ENCODE measurements at places on chromosomes 16 and 17.

DNA sequence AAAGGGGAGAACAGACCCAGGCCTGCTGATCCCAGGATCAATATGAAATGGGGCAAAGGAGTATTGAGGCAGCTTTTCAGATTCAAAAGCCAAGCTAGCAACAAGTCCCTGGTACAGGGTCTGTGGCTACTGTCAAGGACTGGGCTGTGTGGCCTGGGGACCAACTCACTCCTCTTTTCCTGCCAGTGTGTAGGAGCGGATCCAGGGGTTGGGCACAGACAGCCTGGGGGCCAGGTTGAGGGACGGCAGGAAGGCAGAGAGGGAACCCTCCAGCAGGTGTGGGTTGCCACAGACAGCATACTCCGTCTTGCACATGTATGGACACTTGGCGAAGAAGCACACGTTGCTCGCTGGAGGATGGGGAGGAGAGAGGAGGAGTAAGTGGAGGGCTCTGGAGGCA, 29.6 kb downstream of the PRKAR1A start:
- DNase-seq, result no peak

DNA sequence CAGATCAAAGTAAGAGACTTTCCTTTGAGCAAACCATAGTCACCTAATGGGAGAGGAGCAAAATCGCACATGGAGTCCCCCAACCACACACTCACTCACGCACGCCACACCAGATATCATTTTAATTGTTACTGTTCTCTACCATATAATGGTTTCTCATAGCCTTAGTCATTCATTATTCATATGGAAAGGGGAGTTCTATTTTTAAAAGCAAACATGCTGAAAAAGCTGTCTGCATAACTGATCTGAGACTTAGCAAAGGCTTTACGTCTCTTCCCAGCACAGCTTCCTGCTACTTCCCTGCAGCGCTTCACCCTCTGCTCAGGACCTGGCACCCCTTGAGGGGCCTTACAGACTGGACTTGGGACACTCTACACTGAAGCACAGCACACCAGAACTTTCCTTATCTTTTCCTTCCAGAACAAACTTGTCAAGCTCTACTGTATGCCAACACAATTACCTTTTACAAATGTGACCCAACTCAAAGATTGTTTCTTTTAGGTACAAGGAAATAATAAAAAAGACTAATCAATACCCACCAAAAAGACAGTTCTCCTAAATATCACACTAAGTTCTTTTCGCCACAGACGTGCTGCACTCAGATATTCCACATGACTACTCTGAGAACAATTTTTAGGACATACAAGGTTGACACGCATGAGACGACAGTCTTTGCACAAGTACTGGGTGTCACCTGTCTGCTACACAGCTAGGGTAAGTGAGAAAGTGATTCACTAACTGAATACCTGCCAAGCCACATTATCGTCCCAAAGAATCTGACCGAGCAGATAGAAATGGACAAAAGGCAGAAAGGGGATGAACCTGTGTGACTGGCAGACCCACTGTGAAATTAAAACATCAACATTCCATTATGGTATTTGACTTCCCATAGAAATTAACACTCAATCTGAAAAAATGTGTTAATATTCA, 21.5 kb downstream of the SRP68 start:
- DNase-seq, result no peak

DNA sequence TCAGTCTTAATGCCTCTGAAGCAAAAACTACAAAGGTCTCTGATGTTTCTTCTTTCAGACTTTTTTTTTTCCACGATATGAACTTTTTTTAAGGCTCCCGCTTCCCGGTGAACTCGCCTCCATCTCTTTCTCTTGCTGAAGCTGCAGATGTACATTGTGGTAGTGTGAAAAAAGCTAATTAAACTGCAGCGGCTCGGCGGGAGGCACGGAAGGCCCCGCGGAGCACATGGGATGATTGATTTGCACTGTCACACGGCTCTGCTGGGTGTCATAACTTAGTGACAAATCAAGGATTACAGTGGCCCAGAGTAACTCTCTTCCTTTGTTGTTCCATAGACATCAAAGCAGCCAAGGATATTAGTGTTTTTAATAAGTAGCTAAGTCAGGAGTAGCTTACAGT, 196.3 kb downstream of the AXIN2 start:
- no peak for DNase-seq

DNA sequence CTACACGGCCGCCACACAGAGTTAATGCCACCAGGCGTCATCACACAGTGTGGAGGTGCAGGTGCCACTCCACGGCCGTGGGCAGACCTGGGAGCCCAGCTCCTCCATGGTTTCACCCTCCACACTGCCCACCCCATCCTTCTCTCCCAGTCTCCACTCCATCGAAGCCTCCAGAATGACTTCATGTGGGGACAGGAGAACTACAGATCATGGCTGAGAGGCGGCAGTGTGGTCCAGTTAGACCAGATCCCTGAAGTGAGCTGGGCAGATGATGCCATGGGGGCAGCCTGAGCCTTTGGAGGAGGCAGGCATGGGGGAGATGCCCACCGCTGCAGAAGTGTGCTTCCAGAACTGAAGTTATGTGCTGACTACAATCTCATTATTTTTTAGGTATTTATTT, 38.0 kb upstream of the FAAP100 start:
- DNase-seq, result no peak

DNA sequence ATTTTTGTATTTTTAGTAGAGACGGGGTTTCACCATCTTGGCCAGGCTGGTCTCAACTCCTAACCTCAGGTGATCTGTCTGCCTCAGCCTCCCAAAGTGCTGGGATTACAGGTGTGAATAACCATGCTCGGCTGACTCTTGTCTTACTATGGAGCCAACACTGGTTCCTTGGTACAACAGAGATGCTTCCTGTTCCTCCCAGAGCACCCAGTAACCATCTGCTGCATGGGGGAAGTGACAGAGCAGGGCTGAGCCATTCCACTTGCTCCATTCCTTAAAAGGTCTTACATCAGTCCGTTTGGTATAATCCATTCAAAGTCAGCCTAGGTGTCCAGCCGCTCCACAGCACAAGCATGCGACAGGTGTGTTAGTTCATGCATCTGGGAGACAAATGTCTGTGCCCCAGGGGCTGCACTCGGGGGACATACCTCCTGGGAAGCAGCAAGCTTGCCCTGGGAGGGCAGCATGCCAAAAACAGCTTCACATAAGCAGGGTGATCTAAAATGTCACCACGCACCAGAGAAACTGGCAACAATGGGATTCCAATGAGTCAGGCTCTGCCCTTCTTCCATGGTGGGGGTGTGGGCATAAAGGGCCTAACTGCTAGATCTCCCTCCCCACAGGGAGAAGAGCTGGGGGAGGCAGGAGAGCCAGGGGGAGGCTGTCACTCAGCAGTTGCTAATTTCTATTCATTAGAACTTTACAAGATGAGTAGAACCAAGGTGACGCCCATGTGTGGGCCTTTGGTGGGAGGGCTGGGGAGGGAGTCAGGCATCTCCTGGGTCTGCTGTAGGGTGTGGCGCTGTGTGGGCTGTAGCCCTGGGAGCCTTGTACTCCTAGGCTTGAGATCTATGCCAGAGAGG, 35.5 kb downstream of the PIPOX start:
- no peak for DNase-seq

- DNase-seq, result no peak
These were observed 994 bp downstream of the IGFBP4 start for GRCh38 chr17:40443988-40444899.

GRCh38 chr17:45431531-45432404, 902 bp downstream of the ARHGAP27 start:
- DNase-seq, result peak; percentile 64

DNA sequence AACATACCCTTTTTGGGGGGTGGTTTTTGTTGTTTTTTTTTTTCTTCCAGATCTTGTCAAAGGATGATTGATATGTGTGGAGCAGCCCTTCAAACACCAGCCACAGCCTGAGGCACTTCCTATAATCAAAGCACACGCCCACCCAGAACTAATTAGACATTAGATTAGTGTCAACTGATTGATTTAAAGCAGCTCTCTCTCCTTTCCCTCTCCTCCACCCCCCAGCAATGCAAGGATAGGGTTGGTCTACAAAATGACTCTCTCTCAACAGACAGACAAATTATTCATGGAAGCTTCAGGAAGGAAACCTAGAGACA, 250.3 kb upstream of the SOX9 start:
- DNase-seq, result no peak

GRCh38 chr16:7217797-7218196, 114.8 kb upstream of the RBFOX1 start:
- no peak for DNase-seq

GRCh38 chr16:30974348-30974747, 10.7 kb upstream of the HSD3B7 start:
- DNase-seq, result no peak

- no peak for DNase-seq
These were observed 38.2 kb downstream of the PITPNC1 start for GRCh38 chr17:67415291-67415690.

DNA sequence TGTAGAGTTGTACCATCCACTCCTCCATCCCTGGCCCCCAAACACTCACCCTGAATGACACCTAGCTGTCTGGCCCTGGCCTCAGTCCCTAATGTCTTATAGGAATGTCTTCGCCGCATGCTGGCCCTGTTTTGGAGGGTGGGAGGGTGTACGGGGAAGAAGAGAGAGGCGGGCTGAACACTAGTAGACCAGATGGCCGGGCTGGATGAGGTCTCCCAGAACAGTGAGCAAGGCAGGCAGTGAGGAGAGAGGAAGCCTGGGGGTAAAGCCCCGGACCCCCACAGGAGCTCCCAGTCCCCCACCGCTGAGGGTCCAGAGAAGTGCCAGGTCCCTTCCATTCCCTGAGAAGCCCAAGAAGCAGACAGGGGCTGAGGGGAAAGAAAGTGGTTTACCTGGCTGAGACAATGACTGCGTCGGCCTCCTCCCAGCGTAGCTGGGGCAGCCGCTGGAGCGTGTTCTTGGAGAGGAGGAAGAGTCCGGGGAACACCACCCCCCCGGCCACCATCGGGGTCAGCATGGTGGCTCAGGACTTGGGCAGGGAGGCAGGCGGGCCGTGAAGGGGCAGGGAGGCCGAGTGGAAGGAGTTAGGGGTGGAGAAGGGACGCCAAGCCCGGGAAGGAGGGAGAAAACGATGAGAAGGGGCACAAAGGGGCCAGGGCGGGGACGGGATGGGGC, 923 bp downstream of the TLCD3B start:
- no peak for DNase-seq

DNA sequence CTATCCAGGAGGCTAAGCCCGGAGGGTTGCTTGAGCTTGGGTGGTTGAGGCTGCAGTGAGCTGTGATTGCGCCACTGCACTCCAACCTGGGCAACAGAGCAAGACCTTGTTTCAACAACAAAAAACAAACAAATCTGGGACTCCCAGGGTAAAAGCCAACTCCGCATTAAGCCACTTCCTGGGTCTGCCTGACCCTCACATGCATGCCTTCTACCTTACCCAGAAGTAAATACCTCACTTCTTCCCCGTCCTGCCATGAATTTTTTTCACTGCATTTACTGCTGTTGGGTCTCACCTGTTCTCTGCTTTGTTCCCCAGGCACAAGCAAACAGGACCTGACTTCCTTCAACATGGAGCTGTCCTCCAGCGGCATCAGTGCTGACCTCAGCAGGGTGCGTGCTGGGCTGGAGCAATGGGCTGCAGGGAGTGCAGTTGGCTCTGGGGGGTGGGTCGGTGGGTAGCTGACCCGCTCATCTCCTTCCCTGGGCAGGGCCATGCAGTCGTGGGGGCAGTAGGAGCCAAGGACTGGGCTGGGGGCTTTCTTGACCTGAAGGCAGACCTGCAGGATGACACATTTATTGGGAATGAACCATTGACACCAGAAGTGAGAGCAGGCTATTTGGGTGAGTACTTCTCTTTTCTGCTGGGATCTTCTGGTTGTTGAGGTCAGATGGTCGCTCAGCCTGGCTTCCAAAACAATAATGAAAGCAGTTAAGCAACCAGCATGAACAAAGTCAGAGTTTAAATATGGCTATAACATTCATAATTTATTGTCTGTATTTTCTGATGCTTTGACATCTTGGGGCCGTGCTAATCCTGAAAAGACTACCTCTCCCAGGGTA, 16.4 kb downstream of the ITGAL start:
- no peak for DNase-seq

DNA sequence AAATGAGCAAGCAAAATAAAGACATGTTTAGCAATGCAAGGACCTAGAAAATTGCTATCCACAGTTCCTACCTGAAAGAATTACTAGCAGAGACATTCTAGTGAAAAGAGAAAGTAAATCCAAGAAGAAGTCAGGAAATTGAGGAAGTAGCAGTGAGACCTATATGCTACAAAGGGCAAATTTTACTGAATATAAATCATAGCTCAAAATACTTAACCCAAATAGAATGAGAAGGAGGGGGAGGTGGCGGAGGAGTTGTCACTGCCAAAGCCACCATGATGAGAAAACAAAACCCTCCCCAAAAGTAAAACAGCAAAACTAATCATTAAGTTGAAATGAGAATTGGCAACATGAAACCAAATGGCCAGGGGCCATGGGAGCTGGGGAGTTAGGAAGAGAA, 39.3 kb downstream of the PITPNM3 start:
- no peak for DNase-seq

DNA sequence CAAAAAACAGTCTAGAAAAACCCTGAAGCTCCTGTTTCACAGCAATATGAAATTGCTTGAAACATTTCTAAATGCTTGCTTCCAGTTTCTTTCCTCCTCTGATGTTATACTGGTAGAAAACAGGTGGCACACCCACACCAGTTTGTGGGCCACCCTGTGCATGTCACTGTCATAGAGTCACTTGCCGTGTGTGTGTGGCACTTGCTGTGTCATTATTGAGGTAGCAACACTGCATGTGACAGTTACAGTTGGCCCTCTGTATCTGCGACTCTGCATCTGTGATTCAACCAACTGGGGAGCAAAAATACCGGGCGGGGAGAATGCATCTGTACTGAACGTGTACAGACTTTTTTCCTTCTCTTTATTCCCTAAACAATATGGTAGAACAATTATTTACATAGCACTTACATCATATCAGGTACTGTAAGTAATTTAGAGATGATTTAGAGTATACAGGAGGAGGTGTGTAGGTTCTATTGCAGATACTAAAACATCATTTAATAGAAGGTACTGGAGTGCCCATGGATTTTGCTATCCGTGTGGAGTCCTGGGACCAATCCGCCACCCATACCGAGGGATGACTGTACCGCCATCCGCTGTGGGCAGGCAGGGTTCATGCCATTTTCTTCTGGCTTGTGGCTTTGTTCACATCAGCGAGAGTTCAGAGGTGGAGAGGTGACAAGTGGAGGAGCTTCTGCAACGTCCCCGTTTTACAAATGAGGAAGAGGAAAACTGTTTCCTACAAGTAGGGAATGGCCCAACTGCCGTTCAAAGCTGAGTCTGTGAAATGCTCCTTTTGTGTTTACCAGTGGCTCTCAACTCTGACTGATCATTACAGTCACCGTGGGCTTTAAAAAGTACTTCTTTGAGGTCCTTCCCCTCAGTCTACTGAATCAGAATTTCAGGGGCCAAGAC, 373.7 kb downstream of the SNX29 start:
- DNase-seq, result no peak

- no peak for DNase-seq
These were observed 11.0 kb downstream of the CALB2 start for GRCh38 chr16:71369494-71369893.

DNA sequence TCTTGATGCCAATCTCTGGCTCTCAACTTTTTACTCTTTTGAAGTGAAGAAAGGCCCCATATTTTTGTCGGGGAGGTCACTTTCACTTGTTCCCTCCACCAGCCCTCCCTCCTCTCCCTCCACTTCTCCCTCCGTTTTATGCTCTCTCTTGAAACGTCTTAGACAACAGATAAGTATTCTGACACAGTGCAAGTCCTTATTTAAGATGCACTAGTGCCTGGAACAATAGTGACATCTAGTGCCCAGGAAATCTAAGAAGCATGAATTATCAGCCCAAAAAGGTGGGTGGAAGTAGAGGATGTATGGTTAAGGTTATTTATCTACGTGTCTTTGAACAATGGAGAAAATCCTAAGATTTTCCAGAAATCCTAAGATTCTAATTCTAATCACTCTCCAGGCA, 17.9 kb downstream of the PSME3IP1 start:
- no peak for DNase-seq
